ENCODE measurements at places on chromosomes 1 and 21. TPM values are rescaled to one million over a fixed set of nuclear protein-coding genes. Genes with fewer than 3 reads are reported as not detected.

GRCh38 chr21:35057428-35057827, 8.3 kb upstream of the RUNX1 start:
- peaks cover 9% of the 10 kb centered on the region for H3K4me1 ChIP-seq
- no peak overlapping the region for H3K27ac ChIP-seq
- DNase-seq = no peak
- H3K27me3 ChIP-seq = no peaks in the 10 kb centered on the region

DNA sequence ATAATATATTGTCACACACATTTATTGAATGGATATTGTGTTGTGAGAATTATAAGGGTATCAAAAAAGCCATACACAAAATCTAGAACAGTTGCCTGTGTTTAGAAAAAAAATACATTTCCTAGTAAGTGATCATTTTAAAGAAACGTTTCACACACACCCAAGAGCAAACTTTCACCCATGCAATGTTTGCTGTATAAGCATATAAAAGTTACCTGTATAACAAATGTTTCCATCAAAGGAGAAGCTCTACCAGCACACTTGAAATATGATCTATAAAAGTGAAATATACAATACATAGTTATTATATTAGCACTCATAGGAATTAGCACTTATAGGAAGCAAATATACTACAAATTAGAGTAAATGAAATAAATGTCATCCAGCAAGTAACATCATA, 1098.1 kb downstream of the NCAM2 start:
- H3K27me3 ChIP-seq = no peaks in the 10 kb centered on the region
- H3K4me3 ChIP-seq = no peak overlapping the region
- no peak overlapping the region for H3K27ac ChIP-seq
- H3K36me3 ChIP-seq = no peaks in the 10 kb centered on the region
- no peaks in the 10 kb centered on the region for H3K4me1 ChIP-seq

DNA sequence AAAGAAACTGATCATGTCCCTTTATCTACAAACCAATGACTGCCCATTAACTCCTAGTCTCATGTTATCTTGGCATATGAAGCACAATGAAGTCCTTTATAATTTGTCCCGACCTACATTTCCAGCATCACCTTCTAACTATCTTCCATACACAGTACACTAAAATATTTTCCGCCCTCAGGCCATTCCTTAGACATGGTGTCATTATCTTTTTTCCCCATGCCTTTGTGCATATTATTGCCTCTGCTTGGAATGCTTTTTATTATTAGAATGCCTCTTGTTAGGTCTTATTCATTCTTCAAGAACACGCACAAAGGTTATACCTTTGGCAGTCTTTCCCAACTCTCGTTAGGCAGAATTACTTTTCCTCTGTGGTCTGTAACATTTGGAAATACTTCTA, 39.6 kb downstream of the ATG4C start:
- no peak for DNase-seq
- H3K4me3 ChIP-seq = no peak overlapping the region
- peaks cover 15% of the 10 kb centered on the region for H3K36me3 ChIP-seq
- no peak overlapping the region for H3K27ac ChIP-seq
- peaks cover 4% of the 10 kb centered on the region for H3K4me1 ChIP-seq

GRCh38 chr1:189678779-189679178, 798.9 kb downstream of the BRINP3 start:
- no peak overlapping the region for H3K27ac ChIP-seq
- H3K4me3 ChIP-seq = no peak overlapping the region
- H3K4me1 ChIP-seq = no peaks in the 10 kb centered on the region
- no peaks in the 10 kb centered on the region for H3K27me3 ChIP-seq
- H3K36me3 ChIP-seq = no peaks in the 10 kb centered on the region
- no peak for DNase-seq

DNA sequence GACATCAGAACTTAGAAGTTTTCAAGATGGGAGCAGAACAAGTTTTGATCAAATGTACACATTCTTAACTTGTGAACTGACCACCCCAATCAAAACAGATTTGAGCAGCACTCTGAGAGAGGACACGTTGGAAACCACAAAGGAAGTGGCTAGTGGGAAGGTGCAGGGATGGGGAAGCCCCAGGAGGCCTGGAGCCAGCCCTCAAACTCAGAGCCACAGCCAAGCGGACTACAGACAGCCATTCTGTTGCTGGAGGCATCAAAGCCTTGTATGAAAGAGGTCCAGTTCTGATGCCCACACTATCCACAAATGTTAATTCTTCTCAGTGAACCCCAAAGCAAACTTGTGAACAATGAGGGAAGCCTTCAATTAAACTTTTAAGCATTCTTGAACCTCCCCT, 143.6 kb upstream of the RAB4A start:
- no peak overlapping the region for H3K27ac ChIP-seq
- no peaks in the 10 kb centered on the region for H3K36me3 ChIP-seq
- H3K27me3 ChIP-seq = peaks cover 4% of the 10 kb centered on the region
- no peak for DNase-seq
- H3K4me1 ChIP-seq = peaks cover 49% of the 10 kb centered on the region

DNA sequence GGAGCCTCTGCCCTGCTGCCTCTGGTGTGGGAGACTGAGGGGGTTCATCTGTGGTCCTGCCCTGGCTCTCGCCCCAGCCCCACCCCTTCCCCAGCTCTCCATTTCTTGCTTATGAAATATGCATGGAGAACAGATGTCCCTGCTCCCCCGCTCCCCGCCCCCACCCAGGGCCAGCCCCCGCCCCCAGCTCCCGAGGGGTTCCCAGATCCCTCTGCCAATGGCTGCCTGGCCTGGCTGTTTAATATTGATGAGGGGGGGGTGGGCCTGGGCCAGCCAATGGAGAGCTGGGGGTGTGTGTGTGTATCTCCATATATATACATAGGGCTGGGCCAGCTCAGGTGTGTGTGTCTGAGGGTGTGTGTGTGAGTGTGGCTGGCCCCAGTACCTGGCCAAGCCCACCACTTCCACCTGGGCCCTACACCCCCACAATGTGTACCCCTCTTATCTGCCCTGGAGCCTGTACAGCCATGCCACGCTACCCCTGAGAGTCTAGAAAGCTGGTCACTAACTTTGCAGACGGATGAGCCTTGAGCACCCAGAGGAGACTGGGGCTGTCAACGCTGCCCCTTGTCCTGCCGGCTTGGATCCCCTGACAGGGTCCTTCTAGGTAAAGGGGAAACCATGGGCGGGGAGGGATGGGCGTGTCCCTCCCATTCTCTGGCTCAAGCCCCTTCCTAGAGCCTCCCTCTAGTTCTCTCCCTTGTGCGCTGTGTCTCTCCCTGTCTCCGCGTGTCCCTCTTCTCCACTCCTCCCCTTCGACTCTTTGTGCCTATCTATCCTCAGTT, at the start of gene NHLH1:
TSS of gene NHLH1 (plus strand) at position 341 of the 785 bp plus-strand sequence. CDS start 3,661 bp downstream, outside the sequence.
- no peak for DNase-seq
- H3K27me3 ChIP-seq = no peaks in the 10 kb centered on the region
- H3K4me1 ChIP-seq = peaks cover 23% of the 10 kb centered on the region
- no peak within 1 kb of the TSS for H3K4me3 ChIP-seq
- no peaks in the 10 kb centered on the region for H3K36me3 ChIP-seq
- peak within 1 kb of the TSS; percentile 29 for H3K27ac ChIP-seq

DNA sequence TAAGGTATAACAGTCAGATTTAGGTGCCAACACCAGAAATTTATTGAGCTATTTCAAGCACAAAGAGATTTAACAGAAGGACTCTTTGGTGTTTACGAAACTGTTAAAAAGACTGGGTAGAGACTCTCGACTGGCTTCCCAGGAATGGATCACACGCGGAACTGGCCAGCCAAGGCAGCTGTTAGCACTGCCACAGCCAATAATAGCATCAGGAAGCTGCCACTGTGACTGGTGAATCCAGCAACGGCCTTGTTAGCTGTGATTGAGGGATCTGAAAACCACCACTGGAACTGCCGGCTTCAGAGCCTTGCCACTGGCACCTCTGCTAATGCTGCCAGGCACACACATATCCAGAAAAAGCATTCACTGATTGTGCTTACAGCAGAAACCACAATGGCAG, 10.6 kb upstream of the SIM2 start:
- H3K36me3 ChIP-seq = no peaks in the 10 kb centered on the region
- H3K4me1 ChIP-seq = no peaks in the 10 kb centered on the region
- no peak overlapping the region for H3K27ac ChIP-seq
- peaks cover 82% of the 10 kb centered on the region for H3K27me3 ChIP-seq
- DNase-seq = no peak

GRCh38 chr1:60068393-60069045, 5.1 kb downstream of the C1orf87 start:
- no peak for DNase-seq
- H3K4me1 ChIP-seq = no peaks in the 10 kb centered on the region
- H3K36me3 ChIP-seq = peaks cover 2% of the 10 kb centered on the region

DNA sequence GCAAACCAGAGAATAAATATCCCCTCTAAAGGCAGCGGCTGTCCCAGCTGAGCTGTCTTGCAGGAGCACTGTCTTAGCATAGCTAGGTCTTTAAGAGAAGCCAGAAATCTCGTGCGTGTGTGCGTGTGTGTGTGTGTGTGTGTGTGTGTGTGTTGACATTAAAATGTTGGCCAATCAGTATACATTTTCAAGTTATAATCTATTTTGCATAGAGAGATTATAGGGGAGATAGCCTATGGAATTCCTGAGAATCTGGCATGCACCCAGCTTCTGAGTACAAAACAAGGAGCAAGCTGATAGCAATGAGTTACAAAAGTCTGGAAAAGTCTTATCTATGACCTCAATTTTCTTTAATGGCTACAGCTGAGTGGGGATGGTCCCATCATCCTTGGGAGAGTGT, 17.7 kb downstream of the METTL13 start:
- no peak overlapping the region for H3K4me3 ChIP-seq
- no peak for DNase-seq
- peaks cover 15% of the 10 kb centered on the region for H3K4me1 ChIP-seq
- no peaks in the 10 kb centered on the region for H3K27me3 ChIP-seq
- H3K36me3 ChIP-seq = peaks cover 14% of the 10 kb centered on the region
- H3K27ac ChIP-seq = no peak overlapping the region

DNA sequence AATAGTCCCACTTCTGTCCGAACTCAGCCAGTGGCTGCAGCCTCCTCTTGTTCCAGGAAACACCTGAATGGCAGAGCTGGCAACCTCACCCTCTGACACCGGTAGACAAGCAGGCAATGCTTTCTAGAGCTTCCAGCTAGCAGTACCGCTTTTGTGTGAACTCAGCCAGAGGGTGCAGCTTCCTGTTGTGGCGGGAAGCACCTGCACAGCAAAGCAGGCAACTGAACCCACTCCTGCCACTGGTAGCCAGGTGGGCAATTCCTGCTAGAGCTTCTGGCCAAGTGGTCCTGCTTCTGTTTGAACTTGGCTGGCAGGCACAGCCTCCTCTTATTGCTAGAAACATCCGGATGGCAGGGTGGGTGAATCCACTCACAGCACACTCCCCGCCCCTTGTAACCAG, 40.1 kb upstream of the TMPRSS15 start:
- H3K36me3 ChIP-seq = no peaks in the 10 kb centered on the region
- H3K27ac ChIP-seq = no peak overlapping the region
- H3K27me3 ChIP-seq = no peaks in the 10 kb centered on the region
- no peak overlapping the region for H3K4me3 ChIP-seq
- no peak for DNase-seq

DNA sequence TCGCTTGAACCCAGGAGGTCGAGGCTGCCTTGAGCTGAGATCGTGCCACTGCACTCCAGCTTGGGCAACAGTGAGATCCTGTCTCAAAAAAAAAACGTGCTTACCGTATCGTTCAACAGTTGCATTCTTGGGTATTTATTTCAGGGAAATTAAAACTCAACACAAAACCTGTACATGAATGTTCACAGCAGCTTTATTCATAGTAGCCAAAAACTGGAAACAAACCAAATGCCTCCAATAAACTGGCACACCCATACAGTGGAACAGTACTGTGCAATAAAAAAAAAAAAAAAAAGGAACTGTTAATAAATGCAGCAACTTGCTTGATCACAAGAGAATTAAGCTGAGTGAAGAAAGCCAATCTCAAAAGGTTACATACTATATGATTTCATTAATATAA, 6.7 kb downstream of the KHDRBS1 start:
- peak overlapping the region; percentile 43 for H3K4me3 ChIP-seq
- no peaks in the 10 kb centered on the region for H3K36me3 ChIP-seq
- peaks cover 43% of the 10 kb centered on the region for H3K4me1 ChIP-seq
- no peak for DNase-seq
- no peaks in the 10 kb centered on the region for H3K27me3 ChIP-seq

GRCh38 chr1:12345350-12346217, 115.8 kb downstream of the VPS13D start:
- peaks cover 6% of the 10 kb centered on the region for H3K36me3 ChIP-seq
- H3K27ac ChIP-seq = peak overlapping the region; percentile 98
- no peak for DNase-seq
- H3K4me3 ChIP-seq = peak overlapping the region; percentile 76
- H3K27me3 ChIP-seq = no peaks in the 10 kb centered on the region
- H3K4me1 ChIP-seq = peaks cover 38% of the 10 kb centered on the region

DNA sequence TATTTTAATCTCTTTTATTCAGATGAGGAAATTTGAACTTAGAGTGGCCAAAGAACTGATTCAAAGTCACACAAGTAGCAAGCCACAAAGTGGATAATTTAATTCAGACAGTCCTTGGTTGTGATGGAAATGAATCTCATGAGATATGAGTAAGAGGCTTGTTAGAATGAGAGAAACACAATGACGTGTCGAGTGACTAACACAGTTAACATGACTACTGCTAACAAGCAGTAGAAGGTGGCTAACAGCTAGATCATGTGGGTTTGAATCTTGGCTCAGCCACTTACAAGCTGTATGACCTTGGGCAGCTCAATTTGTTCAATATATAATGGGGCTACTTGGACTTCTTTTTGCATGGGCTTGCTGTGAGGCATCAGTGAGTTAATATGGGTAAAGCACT, 104.5 kb upstream of the LMO4 start:
- no peak overlapping the region for H3K4me3 ChIP-seq
- H3K27ac ChIP-seq = no peak overlapping the region
- DNase-seq = no peak
- peaks cover 2% of the 10 kb centered on the region for H3K36me3 ChIP-seq
- no peaks in the 10 kb centered on the region for H3K4me1 ChIP-seq

- peaks cover 31% of the 10 kb centered on the region for H3K4me1 ChIP-seq
- H3K27me3 ChIP-seq = peaks cover 29% of the 10 kb centered on the region
- H3K36me3 ChIP-seq = no peaks in the 10 kb centered on the region
- no peak for DNase-seq
- H3K4me3 ChIP-seq = no peak overlapping the region
- no peak overlapping the region for H3K27ac ChIP-seq
These were observed 4.6 kb upstream of the KCNA2 start for GRCh38 chr1:110610696-110611286.

- H3K27me3 ChIP-seq = no peaks in the 10 kb centered on the region
- no peaks in the 10 kb centered on the region for H3K4me1 ChIP-seq
- H3K36me3 ChIP-seq = peaks cover 5% of the 10 kb centered on the region
- no peak overlapping the region for H3K27ac ChIP-seq
- no peak for DNase-seq
These were observed 29.2 kb downstream of the ST7L start for GRCh38 chr1:112589766-112590165.

GRCh38 chr1:98675282-98675681, 13.8 kb downstream of the SNX7 start:
- H3K4me3 ChIP-seq = no peak overlapping the region
- H3K4me1 ChIP-seq = no peaks in the 10 kb centered on the region
- no peaks in the 10 kb centered on the region for H3K36me3 ChIP-seq
- DNase-seq = no peak
- no peak overlapping the region for H3K27ac ChIP-seq

GRCh38 chr1:29280409-29281131, 44.2 kb downstream of the PTPRU start:
- H3K4me1 ChIP-seq = peaks cover 11% of the 10 kb centered on the region
- H3K27me3 ChIP-seq = peaks cover 40% of the 10 kb centered on the region
- H3K36me3 ChIP-seq = no peaks in the 10 kb centered on the region
- DNase-seq = no peak

CD1E gene
- 0.42 TPM for total RNA-seq

COL9A2 gene
- total RNA-seq = 2.6 TPM

MRPL9 gene
- 124 TPM for total RNA-seq

AMY1C gene
- total RNA-seq = not detected

CATSPERE gene
- 0.47 TPM for total RNA-seq

TEDDM1 gene
- total RNA-seq = not detected

KRTAP12-3 gene
- total RNA-seq = not detected

PCSK9 gene
- total RNA-seq = not detected
